Activated CD4-positive, alpha-beta T cell treated with anti-CD3 and anti-CD28 coated beads for 36 hours (primary cell): ENCODE measurements at places on chromosomes 5 and 9. TPM values are rescaled to one million over a fixed set of nuclear protein-coding genes. Genes with fewer than 3 reads are reported as not detected.

The BHMT gene
- not detected for total RNA-seq

The RASGRF2 gene
- 14.2 TPM for total RNA-seq

The PHAX gene
- 41.4 TPM for total RNA-seq

The RAB24 gene
- total RNA-seq, result 10.9 TPM

GRCh38 chr5:1649554-1649953 is 125.8 kb upstream of the LPCAT1 start:
- H3K27me3 ChIP-seq, result peaks cover 31% of the 10 kb centered on the region
- no peak for DNase-seq
- H3K4me1 ChIP-seq, result peaks cover 3% of the 10 kb centered on the region

GRCh38 chr9:130630071-130630450 is 34.3 kb upstream of the PRDM12 start:
- no peak for DNase-seq
- H3K27me3 ChIP-seq, result no peaks in the 10 kb centered on the region
- H3K4me3 ChIP-seq, result no peak overlapping the region
- H3K4me1 ChIP-seq, result no peaks in the 10 kb centered on the region
- peaks cover 26% of the 10 kb centered on the region for H3K36me3 ChIP-seq
- H3K27ac ChIP-seq, result no peak overlapping the region

- no peaks in the 10 kb centered on the region for H3K4me1 ChIP-seq
- peaks cover 33% of the 10 kb centered on the region for H3K36me3 ChIP-seq
- H3K27ac ChIP-seq, result no peak overlapping the region
Measured at GRCh38 chr5:10676224-10676623, 84.8 kb downstream of the DAP start.

DNA sequence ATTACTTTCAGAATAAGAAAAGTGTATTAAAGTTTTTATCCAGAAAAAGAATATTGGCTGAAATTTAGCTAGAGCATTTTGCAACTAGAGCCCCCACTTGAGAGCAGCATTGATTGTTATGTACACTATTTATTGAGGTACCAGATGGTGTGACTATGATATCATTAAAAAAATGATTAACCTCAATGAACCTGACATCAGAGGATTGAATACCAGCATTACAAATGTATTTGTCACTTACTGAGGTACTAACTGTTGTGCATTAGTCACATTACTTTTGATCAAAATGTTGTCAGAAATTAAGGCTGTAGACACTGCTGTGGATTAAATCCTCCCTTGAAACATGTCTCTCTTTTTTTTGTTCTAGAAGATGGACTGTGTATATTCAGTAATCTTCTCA is 127.8 kb upstream of the DHFR start:
- no peaks in the 10 kb centered on the region for H3K27me3 ChIP-seq
- DNase-seq, result no peak
- no peak overlapping the region for H3K4me3 ChIP-seq

GRCh38 chr5:14723701-14724132 is 59.2 kb downstream of the OTULIN start:
- peaks cover 50% of the 10 kb centered on the region for H3K36me3 ChIP-seq
- peak; percentile 43 for DNase-seq
- H3K4me3 ChIP-seq, result no peak overlapping the region
- H3K4me1 ChIP-seq, result peaks cover 32% of the 10 kb centered on the region
- H3K27me3 ChIP-seq, result no peaks in the 10 kb centered on the region
- no peak overlapping the region for H3K27ac ChIP-seq

GRCh38 chr9:31839273-31839672 is 545.2 kb upstream of the ACO1 start:
- DNase-seq, result no peak
- H3K36me3 ChIP-seq, result no peaks in the 10 kb centered on the region
- H3K27me3 ChIP-seq, result peaks cover 2% of the 10 kb centered on the region
- H3K27ac ChIP-seq, result no peak overlapping the region

DNA sequence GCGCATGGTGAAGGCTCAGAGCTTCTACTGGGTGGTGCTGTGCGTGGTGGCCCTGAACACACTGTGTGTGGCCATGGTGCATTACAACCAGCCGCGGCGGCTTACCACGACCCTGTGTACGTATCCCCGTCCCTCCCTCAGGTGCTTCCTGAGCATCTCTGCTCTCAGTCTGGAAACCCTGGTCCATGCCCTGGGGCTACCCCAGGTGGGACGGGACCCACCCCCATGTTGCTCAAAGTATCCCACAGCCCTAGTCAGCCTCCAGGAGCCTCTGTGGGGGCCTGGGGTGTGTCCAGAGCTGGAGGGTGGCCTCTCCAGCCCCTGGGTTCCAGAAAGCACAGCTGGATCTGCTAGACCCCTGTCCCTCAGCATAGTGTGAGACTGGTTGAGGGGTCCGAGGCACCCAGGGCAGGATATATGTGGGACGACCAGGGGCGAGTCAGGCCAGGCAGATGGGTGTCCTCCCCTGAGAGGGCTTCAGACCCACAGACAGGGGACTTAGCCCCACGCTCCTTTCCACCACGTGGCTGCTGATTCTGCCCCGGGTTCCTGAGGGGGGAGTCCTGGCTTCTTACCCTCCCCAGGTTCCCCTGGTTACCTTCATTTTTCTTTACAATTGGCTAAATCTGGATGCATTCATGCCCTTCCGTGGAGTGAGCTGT is 94.0 kb downstream of the CACNA1B start:
- no peaks in the 10 kb centered on the region for H3K4me1 ChIP-seq
- DNase-seq, result no peak
- no peak overlapping the region for H3K27ac ChIP-seq
- H3K27me3 ChIP-seq, result peaks cover 7% of the 10 kb centered on the region
- H3K36me3 ChIP-seq, result no peaks in the 10 kb centered on the region
- no peak overlapping the region for H3K4me3 ChIP-seq

- no peak overlapping the region for H3K4me3 ChIP-seq
- H3K27ac ChIP-seq, result no peak overlapping the region
- DNase-seq, result no peak
- peaks cover 9% of the 10 kb centered on the region for H3K4me1 ChIP-seq
- H3K36me3 ChIP-seq, result no peaks in the 10 kb centered on the region
Measured at GRCh38 chr9:137306850-137307254, 4.8 kb upstream of the NRARP start.

DNA sequence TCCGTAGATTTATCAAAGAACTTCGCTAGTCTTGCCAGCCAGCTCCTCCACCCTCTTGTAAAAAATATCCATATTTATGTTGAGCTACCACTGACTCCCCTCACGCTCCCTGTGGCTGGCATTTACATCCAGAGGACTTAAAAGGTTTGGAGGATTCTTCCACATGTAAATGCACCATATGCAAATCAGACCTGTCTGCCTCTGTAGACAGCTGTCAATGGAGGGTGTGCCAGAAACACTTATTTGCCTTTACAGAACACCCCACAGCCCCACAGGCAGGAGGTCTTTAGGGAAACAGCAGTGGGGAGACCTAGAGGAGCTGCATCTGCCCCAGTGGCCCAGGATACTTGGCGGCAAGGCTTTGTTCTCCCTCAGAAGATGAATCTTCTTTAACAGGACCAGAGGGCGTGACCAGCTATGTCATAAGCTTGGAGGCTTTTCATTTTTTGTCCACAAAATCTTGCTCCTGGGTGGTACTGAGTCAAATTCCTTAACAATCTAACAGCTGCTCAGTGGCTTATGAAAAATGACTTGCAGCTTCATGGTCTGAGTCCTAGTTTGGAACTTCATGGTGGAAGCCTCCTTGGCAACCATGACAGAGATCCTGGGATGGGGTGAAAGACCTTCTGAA is 535.8 kb downstream of the EBF1 start:
- no peaks in the 10 kb centered on the region for H3K36me3 ChIP-seq
- no peak overlapping the region for H3K4me3 ChIP-seq
- H3K27me3 ChIP-seq, result peaks cover 2% of the 10 kb centered on the region
- no peak for DNase-seq

- H3K36me3 ChIP-seq, result no peaks in the 10 kb centered on the region
- H3K27ac ChIP-seq, result no peak overlapping the region
- no peaks in the 10 kb centered on the region for H3K27me3 ChIP-seq
Measured at GRCh38 chr5:125056671-125057485, 310.4 kb upstream of the ZNF608 start.

DNA sequence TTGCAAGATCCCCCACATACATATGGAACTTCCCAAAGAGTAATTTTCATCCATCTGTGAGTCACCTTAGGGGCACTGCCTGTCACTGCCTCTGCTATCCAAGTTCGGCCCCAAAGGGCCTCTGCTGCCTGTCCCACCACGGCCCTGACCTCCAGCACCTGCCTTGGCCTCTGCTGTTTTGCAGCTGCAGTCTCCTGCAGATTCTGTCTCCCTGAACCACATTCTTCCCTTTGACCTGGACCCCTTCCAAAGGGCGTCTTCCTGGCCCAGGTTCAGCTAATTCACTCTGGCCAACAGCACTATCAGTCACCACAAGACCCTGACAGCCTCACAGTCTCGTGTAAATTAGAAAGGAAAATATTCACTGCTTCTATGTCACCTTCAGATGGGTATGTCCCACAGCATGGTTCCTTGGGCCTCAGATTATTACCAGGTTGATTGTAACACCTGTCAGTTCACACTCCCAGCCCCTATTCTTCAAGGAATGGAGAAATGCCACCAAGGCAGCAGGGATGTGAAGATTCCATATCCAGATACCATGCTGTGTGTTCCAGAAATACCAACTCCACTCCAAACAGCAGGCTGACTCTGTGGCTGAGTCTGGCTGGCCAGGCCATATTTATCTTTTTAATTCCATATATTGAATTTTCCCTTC is 479.3 kb downstream of the ARHGEF28 start:
- H3K4me3 ChIP-seq, result no peak overlapping the region
- DNase-seq, result no peak
- no peaks in the 10 kb centered on the region for H3K36me3 ChIP-seq
- no peak overlapping the region for H3K27ac ChIP-seq
- H3K4me1 ChIP-seq, result no peaks in the 10 kb centered on the region
- peaks cover 14% of the 10 kb centered on the region for H3K27me3 ChIP-seq

GRCh38 chr9:128073253-128073886 is 5.3 kb downstream of the SLC25A25 start:
- H3K27ac ChIP-seq, result peak overlapping the region; percentile 92
- DNase-seq, result no peak

DNA sequence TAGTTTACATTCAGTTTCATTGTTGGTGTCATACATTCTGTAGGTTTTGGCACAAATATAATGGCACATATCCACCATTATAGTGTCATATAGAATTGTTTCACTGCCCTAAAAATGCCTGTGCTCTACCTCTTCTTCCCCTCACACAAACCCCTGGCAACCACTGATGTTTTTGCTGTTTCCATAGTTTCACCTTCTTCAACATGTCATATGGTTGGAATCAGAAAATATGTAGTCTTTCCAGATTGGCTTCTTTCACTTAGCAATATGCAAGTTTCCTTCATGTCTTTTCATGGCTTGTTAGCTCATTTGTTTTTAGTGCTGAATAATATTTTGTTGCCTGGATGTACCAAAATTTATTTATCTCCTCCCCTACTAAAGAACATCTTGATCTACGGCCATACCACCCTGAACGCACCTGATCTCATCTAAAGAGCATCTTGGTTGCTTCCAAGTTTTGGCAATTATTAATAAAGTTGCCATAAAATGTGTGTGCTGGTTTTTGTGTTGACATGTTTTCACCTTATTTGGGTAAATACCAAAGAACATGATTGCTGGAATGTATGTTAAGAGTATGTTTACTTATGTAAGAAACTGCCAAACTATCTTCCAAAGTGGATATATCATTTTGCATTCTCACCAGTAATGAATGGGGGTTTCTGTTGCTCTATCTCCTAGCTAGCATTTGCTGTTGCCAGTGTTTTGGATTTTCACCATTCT is 17.0 kb upstream of the CDK20 start:
- H3K27me3 ChIP-seq, result peaks cover 19% of the 10 kb centered on the region
- H3K27ac ChIP-seq, result no peak overlapping the region
- H3K36me3 ChIP-seq, result no peaks in the 10 kb centered on the region
- no peak for DNase-seq
- H3K4me3 ChIP-seq, result no peak overlapping the region

DNA sequence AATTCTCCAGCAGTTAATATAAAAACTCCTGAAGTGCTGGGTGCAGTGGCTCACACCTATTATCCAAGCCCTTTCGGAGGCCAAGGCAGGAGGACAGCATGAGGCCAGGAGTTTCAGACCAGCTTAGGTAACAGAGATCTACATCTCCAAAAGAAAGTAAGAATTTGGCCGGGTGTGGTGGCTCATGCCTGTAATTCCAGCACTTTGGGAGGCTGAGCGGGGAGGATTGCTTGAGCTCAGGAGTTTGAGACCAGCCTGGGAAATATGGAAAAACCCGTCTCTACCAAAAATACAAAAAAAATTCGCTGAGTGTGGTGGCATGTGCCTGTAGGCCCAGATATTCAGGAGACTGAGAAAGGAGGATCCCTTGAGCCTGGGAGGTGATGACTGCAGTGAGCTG is 6.7 kb upstream of the GPBP1 start:
- no peaks in the 10 kb centered on the region for H3K27me3 ChIP-seq
- no peaks in the 10 kb centered on the region for H3K36me3 ChIP-seq
- no peak overlapping the region for H3K27ac ChIP-seq
- peaks cover 10% of the 10 kb centered on the region for H3K4me1 ChIP-seq

GRCh38 chr5:132677191-132677590 is 3.4 kb downstream of the IL4 start:
- H3K4me3 ChIP-seq, result no peak overlapping the region
- H3K4me1 ChIP-seq, result peaks cover 22% of the 10 kb centered on the region
- no peak overlapping the region for H3K27ac ChIP-seq
- no peaks in the 10 kb centered on the region for H3K27me3 ChIP-seq
- no peak for DNase-seq
- no peaks in the 10 kb centered on the region for H3K36me3 ChIP-seq

DNA sequence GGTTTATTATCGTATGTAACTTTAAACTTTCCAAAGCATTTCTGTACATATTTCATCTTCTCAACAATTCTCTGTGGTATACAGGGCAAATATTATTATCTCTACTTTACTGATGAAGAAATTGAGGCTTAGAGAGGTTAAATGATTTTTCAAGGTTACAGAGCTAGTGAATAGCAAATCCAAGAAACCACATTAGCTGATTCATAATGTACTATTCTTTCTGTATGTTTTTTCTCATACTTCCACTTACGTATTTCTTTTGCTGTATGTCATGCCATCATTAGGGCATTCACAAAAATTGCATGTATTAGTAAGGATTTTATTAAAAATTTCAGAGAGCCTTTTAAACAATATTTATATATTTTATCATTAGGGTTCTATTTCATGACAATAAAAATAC is 372.4 kb upstream of the DMAC1 start:
- H3K27me3 ChIP-seq, result peaks cover 2% of the 10 kb centered on the region
- no peaks in the 10 kb centered on the region for H3K4me1 ChIP-seq
- no peak overlapping the region for H3K4me3 ChIP-seq
- H3K27ac ChIP-seq, result no peak overlapping the region

- H3K4me3 ChIP-seq, result peak overlapping the region; percentile 51
- no peak overlapping the region for H3K27ac ChIP-seq
- H3K27me3 ChIP-seq, result peaks cover 13% of the 10 kb centered on the region
- peaks cover 3% of the 10 kb centered on the region for H3K36me3 ChIP-seq
Measured at GRCh38 chr5:10563110-10563944, 543 bp upstream of the ANKRD33B start.

DNA sequence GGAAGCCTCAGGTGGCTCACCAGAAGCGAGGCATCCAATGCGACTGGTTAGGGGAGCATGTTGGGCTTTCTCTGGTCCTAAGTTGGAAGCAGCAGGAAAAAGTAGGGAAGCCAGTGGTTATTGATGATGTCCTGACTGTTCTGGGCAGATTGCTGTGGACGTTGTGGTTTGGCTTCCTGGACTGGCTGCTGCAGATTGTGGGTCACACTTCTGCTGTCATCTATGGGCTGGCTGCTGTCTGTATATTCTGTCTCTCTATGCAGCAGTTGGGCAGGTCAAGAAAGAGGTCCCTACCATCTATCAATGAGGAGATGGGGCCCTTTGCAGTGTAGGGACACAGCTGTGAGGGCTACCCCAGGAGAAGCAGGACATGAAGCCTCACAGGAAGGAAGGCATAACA is 13.5 kb upstream of the MARCHF6 start:
- no peak overlapping the region for H3K4me3 ChIP-seq
- DNase-seq, result no peak
- H3K4me1 ChIP-seq, result no peaks in the 10 kb centered on the region
- peaks cover 7% of the 10 kb centered on the region for H3K27me3 ChIP-seq

- H3K4me1 ChIP-seq, result no peaks in the 10 kb centered on the region
- H3K27me3 ChIP-seq, result no peaks in the 10 kb centered on the region
- no peak overlapping the region for H3K27ac ChIP-seq
Measured at GRCh38 chr5:173581408-173582215, 34.8 kb downstream of the BOD1 start.
